ENCODE measurements at places on chromosomes 3 and 15.

- DNase-seq, result no peak
Measured at GRCh38 chr3:129565902-129566301, 22.9 kb downstream of the H1-8 start.

DNA sequence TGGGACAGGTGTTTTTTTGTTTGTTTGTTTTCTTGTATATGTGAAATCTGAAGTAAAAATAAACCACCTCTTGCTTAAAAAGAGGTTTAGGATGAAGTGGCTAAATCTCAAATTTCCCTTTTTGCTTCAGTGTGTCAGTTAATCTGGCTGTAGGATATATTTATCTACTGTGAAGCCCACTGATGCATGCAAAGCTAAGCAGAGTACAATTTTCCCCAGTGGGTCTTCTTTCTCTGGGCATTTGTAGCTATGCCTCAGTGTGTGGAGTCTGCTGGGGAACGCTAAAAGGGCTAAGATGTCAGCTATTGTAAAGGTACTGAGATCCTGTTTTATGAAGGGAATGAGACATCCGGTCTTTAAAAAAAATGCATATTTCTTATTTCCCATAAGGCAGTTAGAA, 190.6 kb downstream of the TCF12 start:
- DNase-seq, result no peak

DNA sequence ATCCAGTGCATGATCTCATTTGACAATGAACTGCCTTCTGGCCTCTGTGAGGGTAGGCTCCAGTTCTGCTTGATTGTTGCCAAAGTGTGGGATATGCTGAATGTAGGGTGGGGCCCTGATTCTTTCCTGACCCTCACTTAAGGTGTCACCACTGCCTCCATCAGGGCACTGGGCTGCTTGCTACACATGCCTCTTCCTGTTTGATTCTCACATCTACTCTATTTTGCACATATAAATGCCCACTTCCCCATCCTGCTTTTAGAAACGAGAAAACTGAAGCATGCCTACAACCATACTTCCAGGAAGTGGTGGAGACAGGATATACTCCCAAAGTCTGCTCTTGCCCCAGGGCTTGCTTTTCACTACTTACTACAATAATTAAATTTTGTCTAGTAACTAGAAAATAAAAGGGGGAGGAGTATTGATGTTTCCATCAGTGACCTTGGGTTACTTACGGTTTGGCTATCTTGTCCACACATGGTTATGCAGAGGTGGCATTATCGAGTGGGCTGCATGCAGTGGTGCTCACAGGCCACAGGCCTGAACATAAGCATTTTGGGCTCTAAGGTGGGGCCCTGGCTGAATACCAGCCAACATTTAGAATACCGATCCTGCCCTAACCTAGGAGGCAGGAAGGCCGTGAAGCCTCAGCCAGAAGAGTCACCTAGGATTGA, 6.7 kb downstream of the ZDHHC3 start:
- DNase-seq, result no peak

- no peak for DNase-seq
Measured at GRCh38 chr15:40346579-40347558, 4.0 kb upstream of the PHGR1 start.

GRCh38 chr3:159964166-159964973, 24.3 kb upstream of the IL12A start:
- DNase-seq, result peak; percentile 49

DNA sequence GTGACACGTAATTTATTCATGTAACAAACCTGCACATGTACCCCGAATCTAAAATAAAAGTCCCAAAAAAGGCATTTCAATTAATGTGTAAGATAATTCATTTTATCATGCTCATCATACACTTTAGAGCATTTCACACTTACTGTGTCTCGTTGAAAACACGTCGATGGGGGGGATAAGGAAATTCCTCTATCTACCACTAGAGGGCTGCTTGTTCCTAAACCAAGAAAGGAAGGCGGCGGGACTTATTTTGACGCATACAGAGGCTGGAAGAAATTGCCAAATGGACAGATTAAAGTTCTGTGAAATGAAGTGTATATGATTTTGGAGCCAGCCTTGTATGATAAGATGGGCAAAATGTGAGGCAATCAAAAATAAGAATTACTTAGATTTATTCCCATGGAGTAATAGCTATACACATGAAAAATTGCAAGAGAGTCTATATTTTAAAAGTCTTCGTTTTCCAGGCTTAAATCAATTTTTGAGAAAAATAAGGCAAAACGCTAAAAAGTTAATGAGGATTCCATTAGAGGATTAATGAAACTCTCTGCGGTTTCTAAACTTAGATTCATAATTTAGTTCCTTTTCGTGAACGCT, 346.8 kb downstream of the CNTN3 start:
- DNase-seq, result peak; percentile 20

- no peak for DNase-seq
Measured at GRCh38 chr3:14784087-14784681, 34.6 kb upstream of the FGD5 start.

- no peak for DNase-seq
Measured at GRCh38 chr15:55552451-55552850, 35.7 kb downstream of the PYGO1 start.

DNA sequence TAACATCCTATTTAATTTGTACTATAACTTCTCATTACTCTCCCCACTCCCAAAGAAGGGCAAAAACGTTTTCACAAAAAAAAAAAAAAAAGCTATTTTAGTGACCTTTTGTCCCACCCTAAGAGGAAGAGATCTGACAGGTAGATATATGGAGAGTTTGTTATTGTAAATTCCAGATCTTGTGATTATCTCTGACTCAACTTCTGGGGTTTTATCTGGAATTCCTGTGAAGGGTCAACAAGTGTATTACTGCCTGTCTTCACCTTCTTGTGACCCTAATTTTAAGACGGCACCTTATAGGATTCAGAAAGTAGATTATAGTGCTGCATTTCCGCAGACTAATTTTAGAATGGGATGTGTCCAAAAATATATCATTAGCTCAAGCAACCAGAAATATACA, 205.9 kb upstream of the CDIN1 start:
- DNase-seq, result no peak

- DNase-seq, result no peak
Measured at GRCh38 chr3:54188176-54188791, 65.9 kb downstream of the CACNA2D3 start.

DNA sequence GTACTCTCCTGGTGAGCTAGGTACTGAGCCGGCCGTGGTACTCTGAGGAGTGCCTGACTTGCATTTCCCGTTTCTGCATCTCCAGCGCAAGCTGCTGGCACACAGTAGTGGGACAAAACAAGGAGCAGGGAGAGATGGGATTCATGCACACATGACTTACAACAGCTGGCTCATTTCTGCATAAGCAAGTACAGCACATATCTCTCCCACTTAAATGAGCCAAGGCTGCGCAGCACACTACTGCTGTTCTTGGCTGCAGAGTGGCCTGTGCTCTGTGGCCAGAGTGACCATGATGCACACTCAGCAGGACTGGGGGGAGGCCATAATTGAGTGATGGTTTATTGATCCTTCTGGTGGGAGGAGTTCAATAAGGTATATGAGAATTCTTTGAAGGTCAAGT, 59.2 kb upstream of the ABHD17C start:
- DNase-seq, result no peak

GRCh38 chr3:168951368-168951767, 712.1 kb downstream of the MECOM start:
- no peak for DNase-seq

DNA sequence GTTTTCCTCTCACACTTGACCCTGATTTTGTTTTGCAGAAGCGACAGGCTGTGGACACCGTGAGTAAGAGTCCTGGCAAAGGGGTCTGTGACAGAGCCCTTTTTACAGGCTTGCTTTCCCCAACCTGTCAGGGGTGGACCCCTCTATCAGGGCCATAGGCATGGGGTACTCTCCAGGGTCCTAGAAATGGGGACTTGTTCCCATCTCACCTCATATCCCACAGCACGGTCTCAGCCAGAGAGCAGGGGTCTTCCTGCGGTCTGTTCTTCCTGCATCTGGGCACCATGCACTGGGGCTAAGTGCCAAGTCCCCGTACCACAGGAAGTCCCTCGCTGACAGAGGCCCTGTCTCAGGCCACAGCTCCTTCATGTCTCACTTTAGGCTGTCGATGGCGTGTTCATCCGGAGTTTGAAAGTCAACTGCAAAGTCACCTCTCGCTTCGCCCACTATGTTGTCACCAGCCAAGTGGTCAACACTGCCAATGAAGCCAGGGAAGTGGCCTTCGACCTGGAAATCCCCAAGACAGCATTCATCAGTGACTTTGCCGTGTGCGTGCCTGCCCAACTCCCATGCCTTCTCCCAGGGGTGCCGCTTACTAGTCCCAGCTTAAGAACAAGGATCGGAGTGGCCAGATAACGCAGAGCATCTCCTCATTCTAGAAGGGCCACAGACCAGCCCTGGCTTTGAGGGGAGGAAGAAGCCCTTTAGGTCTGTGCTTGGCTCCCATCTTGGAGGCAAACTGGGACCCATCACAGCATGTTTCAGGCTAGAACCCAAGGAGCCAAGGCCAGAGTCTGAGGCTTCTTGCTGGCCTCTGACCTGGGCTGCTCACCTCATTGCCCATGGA, 783 bp downstream of the ITIH1 start:
- no peak for DNase-seq

GRCh38 chr3:29581311-29581710, 300.4 kb downstream of the RBMS3 start:
- DNase-seq, result no peak

DNA sequence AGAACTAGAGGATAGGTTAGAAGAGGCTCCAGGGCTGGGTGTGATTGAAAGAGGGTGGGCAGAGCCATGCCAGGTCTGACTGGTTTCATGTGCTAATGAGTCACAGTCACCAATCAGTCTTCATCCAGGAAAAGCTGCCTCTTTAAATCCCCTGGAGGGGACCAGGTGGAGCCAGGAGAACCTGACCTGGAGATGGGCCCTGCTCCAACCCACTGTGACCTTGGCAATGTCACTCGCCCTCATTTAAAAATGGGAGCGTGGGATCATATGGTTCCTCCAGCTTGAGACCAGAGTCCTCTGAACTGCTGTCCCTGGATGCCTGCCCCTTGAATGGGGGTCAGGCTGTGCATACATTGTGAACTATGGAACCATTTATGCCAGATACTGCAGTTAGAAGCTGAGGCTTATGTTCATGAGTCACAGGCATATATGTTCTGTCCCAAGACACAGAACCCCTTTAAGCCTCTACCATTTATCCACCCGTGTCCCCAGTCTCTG, 23.0 kb downstream of the HES1 start:
- no peak for DNase-seq

DNA sequence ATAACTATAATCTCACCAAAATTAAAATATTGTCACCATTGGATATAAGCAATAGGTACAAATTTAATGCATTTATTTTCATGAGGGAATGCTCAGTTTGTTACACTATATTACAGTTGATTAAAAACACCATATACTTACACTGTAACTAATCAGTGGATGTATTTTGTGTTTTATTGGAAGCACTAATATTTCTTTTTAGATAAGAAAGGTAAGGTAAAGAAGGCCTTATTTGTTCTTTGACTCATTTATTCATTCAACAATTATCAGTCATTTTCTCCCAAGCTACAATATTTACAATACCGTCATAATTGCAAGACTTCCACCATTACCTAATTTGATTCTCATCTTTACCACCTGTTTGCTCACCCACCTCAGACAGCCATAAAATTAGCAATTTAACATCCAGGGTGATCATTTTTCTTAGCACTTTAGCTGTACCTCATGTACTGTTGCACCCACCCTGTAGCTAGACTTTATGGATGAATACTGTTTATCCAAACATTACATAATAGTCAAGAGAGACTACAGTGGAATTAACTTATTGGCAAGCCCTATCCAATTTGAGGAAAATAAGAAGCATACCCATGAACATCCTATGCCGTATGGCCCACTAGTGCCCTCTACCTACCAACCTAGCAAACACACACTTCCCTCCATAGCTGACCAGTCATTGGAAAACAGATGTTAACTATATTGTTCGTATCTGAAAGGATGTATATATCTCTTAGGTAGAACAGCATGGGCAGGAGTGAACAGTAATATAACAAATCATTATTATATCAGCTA, 229.6 kb downstream of the BBX start:
- DNase-seq, result no peak

GRCh38 chr15:52093167-52093538, 19.4 kb downstream of the BCL2L10 start:
- DNase-seq, result no peak

DNA sequence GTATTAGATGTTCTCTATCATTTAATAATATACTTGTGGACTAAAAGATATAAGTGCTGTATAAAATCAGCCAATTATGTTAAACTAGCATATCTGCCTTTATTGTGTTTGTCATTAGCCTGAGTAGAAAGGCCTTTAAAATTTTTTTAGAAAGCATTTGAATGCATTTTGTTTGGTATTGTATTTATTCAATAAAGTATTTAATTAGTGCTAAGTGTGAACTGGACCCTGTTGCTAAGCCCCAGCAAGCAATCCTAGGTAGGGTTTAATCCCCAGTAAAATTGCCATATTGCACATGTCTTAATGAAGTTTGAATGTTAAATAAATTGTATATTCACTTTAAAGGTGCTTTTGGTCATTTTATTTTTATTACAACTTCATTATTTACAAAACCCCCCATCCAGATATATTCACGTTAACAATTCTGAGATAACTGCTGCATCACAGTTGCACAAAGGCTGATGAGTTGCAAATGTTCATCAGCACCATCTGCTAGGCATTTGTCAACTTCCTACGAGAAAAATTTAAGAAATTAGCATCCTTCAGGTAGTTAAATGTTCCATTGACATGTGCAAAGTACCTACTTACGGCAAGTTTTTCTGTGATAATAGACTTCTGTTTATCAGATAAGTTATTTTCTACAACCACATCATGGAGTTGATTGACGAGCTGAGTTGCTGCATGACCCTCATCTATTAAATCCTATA, 6.3 kb downstream of the EIF4A2 start:
- no peak for DNase-seq

DNA sequence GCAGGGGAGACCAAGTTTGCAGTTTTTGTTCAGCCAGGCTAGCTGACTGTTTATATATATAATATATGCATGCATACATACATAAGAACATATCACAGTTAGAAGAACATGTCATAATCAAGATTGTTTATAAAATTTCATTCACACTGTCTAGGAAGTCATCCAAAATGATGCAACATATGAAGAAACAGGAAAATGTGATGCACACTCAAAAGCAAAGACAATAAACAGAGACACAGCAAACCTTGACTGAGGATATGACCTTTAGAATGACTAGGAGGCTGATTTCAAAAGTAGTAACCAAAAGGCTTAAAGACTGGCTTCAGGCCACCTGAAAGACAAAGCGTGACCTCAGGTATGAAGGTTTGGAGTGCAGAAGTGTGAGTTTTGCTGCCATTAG, 166.2 kb upstream of the NDN start:
- DNase-seq, result no peak

DNA sequence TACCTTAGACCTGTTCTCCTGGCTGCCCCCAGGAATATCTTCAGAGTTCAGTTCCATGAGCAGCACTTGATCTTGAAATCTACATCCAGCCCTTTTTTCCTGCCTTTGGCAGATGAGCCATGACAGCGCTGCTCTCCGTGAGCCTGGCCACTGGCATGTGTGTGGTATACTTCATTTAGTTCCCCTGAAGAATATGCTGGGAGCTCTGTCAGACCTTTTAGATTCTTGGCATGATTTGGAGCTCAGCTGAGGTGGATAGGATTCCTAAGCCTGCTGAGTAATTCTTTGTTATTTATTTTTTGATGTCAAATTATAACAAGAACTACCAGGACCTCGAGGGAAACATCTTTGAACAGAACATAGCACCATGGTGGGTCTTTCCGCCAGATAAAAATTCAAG, 121.7 kb downstream of the EDEM1 start:
- DNase-seq, result no peak
